Activated B cell treated with CpG ODN at 0.5 μM for 24 hours (primary cell): ENCODE measurements at places on chromosomes 5 and 9. TPM values are rescaled to one million over a fixed set of nuclear protein-coding genes. Genes with fewer than 3 reads are reported as not detected.

- no peak for DNase-seq
Measured at GRCh38 chr5:537098-537497, 12.8 kb upstream of the SLC9A3 start.

GRCh38 chr5:79200573-79201183, 35.3 kb upstream of the JMY start:
- no peak for DNase-seq

- no peak for DNase-seq
Measured at GRCh38 chr9:132973713-132974112, 4.8 kb upstream of the GFI1B start.

GRCh38 chr5:67619636-67620035, 423.0 kb upstream of the CD180 start:
- DNase-seq = no peak

Gene COQ4
- 36.2 and 45.6 TPM in 2 replicates for total RNA-seq

Gene SLC6A3
- total RNA-seq = 1.4 and 2.0 TPM in 2 replicates

Gene OSMR
- 0.04 TPM in 1 of 2 replicates, not detected in the other for total RNA-seq

DNA sequence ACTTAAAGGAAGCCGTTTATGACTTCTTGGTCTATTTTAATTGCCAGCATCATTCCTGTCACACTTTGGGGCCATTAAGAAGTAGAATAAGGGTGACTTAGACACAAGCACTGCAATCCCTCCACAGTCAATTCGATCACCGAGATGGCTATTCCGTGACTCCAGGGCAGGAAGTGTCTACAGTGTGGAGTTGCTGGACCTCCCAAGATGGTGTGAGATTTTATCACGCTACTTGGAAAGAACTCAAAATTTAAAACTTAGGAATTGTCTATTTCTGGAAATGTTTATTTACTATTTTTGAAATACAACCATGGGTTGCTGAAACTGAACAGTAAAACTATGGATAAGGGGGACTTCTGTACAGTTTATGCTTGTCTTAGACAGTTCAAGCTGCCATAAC, 6.2 kb downstream of the FBXL7 start:
- DNase-seq = no peak

GRCh38 chr5:177982072-177982727, 13.8 kb downstream of the PROP1 start:
- DNase-seq = no peak

Gene RCL1
- 23.9 and 26.0 TPM in 2 replicates for total RNA-seq

Gene WDR31
- total RNA-seq = 0.73 and 1.6 TPM in 2 replicates
